ENCODE measurements at places on chromosomes 12 and 14. TPM values are rescaled to one million over a fixed set of nuclear protein-coding genes. Genes with fewer than 3 reads are reported as not detected.

The FGF6 gene
- total RNA-seq, result not detected

The MSI1 gene
- not detected for total RNA-seq

The VDR gene
- total RNA-seq, result 1.2 TPM

The AKAP6 gene
- total RNA-seq, result 5.5 TPM

The GYS2 gene
- not detected for total RNA-seq

Data from myometrial cell (primary cell).